ENCODE measurements at places on chromosomes 6 and 20.

- no peak for DNase-seq
Measured at GRCh38 chr6:41040940-41041536, 1.2 kb upstream of the TSPO2 start.

DNA sequence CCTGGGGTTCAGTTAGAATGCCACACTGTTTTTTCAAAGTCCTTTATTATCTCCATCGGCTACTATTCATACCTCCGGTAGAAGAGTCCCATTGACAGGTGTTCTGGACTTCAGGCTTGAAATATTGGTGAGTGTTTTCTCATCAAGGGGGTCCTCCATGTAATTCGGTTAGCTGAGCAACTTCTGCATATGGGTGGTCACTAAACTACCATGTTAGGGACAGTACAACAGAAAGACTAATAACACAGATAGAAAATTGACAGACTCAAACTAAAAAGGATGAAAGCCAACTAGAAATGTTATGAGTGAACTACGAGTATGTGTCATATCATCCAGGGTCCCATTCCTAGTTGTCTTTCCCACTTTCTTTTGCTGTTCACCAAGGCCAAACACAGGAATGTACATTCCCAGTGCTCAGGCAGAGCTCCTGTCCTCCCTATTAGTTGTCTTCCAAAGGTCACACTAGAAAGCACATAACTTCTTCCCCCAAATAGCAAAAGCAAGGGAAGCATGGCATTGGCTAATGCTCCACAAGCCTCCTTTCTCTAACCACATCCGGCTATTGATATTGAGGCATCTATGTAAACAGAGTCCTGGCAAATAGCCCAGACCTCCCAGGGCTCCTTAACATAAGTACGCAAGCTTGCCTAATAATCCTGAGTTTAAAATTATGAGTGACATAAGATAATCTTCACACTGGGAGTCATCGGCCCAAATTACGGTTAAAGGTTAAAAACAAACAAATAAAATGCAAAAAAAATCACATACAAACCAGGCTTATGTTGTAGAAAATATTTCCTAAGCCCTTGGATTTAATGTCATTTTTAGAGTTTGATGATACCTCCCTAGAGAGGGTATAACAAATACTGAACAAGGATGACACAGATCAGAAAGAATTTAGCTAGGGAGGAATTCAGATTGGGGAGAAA is 13.2 kb downstream of the CCN2 start:
- no peak for DNase-seq

GRCh38 chr6:22087960-22088706 is 208.7 kb downstream of the PRL start:
- no peak for DNase-seq

DNA sequence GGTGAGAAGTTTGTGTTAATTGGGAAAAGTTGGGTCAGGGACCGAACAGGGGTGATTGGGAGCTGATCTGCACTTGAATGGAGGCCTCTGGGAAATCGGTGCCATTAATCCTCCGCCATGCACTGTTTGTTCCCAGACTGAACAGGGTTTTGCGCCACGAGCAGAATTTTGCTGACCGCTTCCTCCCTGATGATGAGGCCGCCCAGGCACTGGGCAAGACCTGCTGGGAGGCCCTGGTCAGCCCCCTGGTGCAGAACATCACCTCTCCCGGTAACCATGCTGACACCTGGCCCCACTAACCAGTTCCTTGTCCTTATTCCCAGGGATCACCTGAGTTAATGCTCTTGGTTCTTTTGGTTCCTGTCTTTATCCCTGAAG is 21.7 kb downstream of the CUL9 start:
- no peak for DNase-seq

DNA sequence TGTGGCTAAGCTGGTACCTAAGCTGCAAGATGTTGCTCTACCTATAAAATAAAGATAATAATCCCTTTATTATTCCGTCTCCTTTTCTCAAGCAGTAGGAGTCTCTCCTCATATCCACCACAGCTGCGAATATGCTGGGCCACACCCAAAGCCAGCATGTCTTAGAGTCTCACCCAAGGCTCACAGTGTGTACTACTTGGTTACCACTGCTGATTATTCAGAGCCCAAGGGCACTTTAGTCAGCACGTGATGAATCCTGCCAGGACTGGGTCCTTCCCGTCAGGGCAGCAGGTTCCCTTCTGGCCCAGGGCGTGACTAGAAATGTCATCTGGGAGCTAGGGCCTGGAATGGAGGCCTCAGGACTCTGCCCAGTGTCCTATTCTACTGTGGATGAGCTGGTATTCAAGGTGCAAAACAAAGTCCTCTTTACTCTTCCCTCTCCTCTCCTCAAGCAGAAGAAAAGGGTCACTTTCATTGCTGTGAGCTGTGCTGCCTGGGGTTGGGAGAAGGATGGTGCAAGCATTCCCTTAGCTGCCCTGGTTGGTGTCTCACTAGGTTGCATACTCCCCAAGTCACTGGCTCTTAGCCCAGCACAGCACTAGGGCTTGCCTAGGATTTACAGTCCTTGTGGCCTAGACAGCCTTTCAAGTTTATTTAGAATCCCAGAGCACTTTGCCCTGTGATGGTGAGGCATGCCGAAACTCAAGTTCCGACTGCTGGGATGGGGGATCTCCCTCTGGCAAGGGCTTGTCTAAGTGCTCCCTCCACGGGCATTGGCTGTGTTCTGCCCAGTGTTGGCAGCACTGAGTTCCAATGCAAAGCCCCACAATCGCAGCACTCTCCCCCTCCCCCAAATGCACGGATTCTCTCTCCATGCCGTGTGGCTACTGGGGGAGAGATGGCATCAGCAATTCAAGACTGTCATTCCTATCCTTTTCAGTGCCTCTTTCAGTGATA is 320.2 kb downstream of the BTBD9 start:
- no peak for DNase-seq

DNA sequence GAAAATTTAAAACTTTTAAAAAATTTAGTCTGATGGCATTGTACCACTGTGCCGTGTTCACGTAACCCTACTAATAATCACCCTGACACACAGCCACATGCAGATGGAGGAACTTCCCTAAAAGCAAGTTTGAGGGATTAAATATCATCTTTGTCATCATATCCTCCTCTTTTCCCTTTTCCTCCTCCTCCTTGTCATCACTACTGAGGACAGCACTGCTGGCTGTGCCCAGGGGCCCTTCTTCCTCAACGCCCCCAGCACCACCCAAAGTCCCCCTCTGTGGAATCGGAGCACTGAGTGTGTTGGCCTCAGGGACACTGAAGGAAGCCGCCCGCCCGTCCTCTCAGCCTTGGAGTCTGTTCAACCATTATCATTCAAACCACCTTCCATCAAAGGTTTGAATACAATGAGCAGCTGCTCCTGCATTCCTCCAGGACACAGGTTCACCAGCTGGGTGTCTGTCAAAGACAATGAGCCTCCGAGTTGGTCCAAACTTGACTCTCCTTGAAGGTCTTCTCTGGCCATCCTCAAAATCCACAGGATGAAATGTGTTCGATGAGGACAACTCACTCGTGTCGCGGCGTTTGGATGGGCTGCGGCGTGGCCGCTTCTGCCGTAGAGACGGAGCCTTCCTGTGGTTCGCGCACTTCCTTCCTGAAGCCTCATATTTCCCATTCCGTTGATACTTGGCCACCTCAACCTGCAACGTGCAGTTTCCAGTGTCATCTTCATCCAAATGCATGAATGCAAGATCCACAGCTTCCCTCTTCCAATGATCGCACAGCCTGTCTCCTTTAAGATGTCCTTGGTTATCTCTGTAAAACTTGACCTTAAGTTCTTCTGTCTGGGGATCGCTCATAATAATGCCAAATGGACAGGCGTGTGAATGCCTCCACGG is 23.3 kb downstream of the NQO2 start:
- DNase-seq: peak; percentile 52

DNA sequence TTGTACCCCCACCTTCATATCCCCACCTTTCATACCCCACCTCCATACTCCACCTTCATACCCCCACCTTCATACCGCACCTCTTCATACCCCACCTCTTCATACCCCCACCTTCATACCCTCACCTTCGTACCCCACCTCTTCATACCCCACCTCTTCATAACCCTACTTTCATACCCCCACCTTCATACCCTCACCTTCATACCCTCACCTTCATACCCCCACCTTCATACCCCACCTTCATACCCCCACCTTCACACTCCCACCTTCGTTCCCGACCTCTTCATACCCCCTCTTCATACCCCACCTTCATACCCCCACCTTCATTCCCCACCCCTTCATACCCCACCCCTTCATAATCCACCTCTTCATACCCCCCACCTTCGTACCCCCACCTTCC is 92.9 kb upstream of the NAA20 start:
- no peak for DNase-seq

- no peak for DNase-seq
Measured at GRCh38 chr6:232982-233640, 59.2 kb upstream of the DUSP22 start.

- DNase-seq: no peak
Measured at GRCh38 chr6:153790876-153791473, 248.1 kb upstream of the OPRM1 start.

DNA sequence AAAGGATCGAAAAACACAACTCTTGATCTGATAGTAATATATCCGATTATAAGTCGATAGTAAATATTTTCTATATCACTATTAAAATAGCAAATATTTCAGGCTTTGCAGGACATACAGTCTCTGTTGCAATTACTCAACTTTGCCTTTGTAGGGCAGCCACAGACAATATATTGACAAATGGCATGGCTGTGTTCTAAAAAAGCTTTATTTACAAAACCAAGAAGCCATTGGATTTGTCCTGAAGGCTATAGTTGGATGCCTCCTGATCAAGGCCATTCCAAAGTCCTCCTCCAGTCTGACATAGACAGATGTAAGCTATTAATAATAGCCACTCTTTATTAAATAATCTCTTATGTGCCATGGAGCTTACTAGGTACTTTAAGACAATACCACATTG is 5.9 kb downstream of the OCSTAMP start:
- DNase-seq: no peak

DNA sequence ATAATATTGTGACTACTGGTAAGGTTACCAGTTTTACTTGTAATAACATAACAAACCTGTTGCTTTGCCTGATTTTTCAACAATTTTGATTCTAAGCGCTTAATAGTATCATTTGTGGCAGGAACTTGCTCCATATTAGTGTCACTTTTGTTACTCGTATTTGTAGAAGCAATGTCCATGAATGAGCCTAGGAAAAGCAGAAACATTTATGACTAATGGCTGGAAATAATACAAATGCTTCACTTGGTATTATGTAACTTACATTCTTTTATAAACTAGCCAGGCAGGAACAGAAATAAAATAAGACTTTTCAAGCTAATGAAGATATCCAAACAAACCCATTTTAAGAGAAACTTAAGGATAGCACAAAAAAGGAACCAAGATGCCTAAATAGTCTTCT is 38.9 kb downstream of the MAP3K7 start:
- no peak for DNase-seq

DNA sequence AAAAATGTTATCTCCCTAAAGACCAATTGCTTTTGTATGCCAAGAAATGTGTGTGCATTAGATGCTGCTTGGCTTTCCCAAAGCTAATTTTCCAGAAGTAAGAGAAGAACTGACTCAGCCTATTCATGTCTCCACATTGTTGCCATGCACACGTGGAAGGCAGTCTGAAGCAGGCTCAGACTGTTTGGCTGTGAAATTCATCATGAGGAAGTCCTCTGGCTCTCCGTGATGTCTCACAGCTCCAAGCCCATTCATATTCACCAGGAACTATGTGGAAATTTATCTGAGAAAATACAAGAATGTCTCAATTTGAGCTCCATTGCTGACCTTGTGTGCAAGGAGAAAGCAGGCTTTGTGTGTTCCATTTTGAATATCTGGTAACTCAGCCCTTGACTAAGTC is 1022.2 kb upstream of the GJE1 start:
- DNase-seq: no peak

GRCh38 chr6:72746276-72746675 is 124.4 kb downstream of the KCNQ5 start:
- no peak for DNase-seq

DNA sequence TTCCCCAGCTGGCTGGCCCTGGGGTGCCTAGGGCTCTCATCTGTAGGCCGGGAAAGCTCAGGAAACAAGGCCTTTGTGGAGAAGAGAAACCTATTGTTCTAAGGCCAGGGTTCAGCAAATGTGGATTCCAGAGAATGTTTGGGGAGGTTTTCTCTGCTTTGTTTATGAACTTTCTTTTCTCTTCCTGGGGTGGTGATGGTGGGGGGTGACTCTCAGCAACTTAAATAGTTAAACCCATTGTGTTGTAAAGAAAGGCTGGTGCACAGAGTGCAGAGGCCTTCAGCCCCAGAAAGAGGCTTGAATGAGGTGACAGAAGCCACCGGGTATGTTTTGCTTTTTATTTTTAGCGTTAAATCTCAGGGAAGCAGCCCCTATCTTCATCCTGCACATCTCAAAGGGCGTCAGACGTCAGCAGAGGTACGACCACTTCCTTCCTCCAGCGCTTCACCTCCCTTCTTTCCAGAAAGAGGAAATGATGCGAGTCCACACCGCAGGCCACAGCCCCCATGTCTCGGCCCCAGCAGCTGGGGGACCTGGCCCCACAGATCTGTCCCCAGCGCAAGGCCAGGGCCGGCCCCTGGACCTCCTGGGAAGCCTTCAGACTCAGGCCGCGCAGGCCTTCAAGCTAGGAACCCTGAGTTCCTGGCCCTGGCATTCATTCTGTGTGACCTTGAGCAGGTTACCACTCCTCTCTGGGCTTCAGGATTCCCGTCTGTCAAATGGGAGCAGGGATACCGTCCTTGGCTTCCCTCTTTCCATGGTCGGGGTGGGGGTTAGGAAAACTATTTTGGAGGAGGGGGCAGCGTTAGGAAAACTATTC is 605 bp upstream of the PPP1R16B start:
- DNase-seq: peak; percentile 78

GRCh38 chr6:41271901-41272395 is 14.5 kb downstream of the TREM1 start:
- DNase-seq: no peak

DNA sequence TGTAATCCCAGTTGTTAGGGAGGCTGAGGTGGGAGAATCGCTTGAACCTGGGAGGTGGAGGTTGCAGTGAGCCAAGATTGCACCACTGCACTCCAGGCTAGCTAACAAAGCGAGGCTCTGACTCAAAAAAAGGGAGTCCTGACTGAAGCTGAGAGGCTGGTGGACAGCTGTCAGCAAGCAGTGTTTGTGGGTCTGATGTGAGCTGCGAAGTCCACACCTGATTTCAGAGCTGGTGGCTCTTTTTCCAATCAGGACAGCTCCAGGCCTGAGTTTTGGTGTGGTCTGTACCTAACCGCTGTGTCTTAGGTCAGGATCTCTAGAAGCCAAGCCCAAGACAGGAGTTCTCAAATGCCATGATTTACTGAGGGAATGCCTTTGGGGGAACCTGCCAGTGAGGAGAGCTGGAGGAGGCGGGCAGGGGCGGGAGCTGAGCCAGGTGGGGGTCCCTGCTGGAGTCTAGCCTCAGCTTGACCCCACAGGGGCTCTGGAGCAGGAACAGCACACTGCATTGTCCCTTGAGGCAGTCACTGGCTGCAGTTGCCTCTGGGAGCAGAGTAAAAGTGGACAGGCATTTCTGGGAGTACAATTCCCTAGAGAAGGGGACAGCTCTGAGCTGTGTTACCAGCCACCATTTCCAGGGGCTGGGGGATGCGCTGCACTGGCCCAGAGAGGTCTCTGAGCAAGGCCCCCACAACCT is 5.0 kb downstream of the GFRA4 start:
- DNase-seq: no peak

All from activated T-cell treated with anti-CD3 and anti-CD28 coated beads, Interleukin-2, amount 50 U/mL, for 1 hour (primary cell).